ENCODE measurements at places on chromosomes 5 and 9.

DNA sequence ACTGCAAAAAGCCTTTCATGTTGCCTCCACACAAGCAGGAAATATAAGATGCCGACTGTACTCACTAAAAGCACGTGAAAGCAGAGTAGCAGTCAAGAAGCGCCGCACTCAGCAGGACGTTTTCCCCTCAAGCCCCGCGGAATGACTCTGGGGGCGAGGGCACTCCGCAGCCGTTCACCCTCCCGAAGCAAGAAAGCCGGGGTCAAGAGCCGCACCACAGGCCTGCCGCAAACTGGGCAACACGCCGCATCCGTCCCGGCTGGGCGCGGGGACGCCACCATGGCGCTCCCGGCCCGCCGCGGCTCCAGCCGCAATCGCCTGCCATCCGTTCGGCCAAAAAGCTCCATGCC is 364 bp downstream of the RPS6 start:
- peak; percentile 50 for DNase-seq

DNA sequence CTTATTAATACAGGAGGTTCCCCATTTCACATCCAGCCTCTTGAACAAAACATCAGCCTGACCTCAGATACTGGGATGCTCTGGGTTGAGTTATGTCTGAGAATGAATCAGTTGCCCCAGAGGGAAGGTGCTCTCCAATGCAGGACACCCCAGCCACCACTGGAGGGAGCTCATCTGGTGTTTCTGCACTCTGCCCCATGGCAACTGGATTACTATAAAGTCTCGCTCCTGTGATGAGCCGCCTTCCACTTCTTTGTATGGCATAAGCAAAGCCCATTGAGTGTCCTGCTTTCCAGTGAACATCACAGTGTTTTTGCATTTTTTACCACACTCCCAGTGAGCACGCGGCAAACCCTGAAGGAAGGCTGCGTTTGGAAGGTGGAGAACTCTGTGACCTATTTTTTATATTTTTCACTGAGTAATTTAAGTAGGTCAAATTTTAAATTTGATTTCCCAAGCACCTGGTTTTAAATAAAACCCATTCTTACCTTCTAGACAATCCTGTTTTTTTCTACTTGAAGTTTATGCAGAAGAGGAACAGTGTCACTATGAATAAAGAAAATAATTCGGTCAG is 176.9 kb upstream of the WWC1 start:
- DNase-seq: peak; percentile 16

GRCh38 chr5:139851558-139851957 is 56.0 kb downstream of the PSD2 start:
- no peak for DNase-seq

DNA sequence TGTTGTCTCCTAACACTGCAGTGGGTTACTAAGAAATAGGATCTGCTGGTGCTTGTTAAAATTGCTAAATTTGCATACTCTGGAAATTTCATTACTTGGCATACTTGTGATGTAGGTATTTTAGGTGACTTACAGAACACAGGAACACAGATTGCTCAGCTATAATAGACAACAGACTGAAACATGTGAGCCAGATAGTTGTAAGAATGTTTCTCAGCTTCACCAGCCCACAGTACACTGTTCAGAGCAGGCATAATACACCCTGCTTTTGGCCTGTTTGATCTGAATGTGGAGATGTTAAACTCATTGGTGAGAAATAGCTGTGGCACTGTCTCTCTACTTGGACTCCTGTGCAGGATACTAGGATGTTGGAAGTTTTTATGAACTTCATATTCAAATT is 275.7 kb downstream of the CSNK1G3 start:
- no peak for DNase-seq

DNA sequence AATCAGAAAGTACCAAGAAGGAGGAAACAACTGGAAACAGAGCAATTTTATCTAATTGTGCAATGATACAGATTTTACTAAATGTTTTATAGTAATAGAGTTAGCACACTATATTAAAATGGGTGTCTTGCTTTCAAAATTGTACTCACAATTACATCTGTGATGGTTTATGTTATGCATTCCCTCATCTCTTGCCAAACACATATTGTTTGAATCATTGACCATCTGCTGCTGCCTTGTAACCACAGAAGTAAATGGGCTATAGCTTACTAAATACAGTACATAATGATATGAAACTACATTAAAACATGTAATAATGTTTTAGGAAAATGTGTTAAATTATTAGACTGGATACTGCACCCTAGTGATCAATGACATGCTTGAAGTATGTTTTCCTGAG is 158.1 kb downstream of the SLC25A46 start:
- DNase-seq: no peak

GRCh38 chr5:178338750-178339144 is 106.1 kb upstream of the PHYKPL start:
- DNase-seq: no peak

DNA sequence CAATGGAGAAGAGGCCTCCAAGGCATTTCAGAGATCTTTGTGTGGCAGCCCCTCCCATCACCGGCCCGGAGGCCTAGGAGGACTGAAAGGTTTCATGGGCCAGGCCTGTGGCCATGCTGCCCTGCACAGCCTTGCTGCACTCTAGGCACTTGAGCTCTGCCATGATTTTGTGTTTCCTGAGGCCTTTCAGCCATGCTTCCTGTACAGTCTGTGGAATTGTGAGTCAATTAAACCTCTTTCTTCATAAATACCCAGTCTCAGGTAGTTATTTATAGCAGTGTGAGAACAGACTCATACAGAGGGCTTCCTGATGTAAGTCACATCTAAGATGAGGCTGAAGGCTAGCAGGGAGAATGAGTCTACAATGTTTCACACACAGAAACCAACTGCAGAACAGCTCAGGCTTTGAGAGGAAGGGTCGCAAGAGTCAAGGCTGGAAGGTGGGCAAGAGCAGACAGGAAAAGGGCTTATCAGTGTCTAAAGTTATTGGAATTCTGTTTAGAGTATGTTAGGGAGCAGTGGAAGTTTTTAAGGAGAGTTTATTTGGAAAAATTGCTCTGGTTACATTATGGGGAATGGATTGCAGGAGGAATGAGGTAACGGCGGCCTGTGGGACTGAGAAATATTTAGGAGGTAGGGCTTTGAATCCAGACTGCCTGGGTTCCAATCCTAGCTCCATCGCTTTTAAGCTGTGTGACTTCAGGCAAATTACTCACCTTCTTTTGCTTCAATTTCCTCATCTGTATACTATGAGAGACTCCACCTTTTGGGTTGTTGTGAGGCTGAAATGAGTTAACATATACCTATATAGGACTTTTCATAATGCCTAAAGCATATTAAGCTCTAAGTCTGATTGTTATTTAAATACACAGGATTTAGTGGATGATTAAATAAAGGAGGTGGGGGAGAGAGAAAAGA is 291.2 kb downstream of the CWC27 start:
- DNase-seq: no peak

- DNase-seq: no peak
Observed at GRCh38 chr5:143788401-143788800, 23.6 kb upstream of the HMHB1 start.

GRCh38 chr5:33565324-33565723 is 124.6 kb downstream of the TARS1 start:
- no peak for DNase-seq

DNA sequence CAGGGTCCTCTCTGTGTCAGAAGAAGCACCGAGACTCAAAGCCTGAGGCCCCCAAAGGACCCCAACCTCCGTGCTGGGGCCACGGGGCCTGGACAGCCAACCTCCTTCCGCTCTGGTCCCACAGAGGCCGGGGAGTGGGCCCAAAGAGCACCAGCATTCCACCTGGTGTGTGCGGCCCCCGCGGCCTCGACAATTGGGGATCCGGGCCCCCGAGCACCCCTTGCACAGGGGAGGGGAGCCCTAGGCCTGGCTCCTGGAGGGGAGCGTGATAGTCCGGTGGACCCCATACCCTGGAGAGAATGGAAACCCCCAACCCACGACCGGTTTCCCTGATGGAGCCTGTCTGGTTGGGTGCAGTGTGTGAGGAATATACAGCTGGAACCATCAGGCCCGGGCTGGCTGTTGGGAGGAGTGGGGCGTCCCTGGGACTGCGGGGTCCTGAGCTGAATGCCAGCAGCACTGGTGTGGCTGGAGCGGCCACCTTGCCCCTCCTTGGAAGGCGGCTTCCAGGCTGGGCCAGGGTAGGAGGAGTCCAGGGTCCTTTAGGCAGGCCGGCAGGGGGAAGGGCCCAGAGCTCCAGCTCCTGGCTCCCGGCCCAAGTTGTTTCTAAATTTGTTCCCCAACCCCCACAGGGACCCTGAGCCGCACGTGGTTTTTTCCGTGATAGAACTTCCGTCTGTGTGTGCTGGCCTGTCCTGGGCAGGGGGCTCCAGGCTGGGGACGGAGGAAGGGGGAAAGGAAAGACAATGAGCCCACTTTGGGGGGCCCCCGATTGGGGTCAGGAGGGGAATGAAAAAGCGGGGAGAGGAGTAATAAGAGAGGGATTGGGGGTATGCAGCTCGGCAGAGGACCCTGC is 825 bp upstream of the TOR4A start:
- no peak for DNase-seq

DNA sequence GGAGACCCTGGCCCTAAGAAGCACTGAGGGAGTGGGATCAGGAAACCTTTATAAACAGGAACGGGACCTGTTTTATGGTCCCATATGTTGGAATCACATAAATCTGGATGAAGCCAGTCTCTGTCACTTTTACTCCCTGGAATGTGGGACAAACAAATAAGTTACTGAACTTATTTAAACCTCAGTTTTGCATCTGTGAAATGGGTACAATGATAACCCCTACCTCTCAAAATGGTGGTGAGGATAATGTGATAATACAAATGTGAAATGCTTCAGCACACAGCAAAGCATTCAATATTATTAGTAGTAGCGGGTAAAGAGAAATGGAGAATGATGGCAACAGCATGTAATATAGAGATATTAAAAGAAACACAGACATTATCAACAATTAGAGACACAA is 298.9 kb downstream of the ZSWIM6 start:
- no peak for DNase-seq

DNA sequence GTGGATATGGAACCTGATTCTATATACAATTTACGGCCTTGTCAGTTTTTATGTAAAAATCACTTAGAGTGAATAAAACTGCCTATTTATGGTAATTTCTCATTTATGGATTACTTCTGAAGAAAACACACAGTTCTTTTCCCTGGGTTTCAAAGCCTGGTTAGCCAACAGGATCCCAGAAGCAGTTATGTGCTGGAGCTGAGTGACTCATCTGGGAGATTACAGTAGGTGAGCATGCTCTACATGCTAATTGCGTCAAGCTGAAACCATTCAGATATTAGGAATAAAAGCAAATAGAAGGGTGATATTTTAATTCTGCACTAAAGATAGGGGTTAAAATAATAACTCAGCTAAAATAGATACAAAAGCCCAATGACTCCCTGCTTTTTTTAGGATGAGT is 47.8 kb downstream of the PDE4D start:
- no peak for DNase-seq

GRCh38 chr5:122220511-122220910 is 91.2 kb downstream of the ZNF474 start:
- no peak for DNase-seq

DNA sequence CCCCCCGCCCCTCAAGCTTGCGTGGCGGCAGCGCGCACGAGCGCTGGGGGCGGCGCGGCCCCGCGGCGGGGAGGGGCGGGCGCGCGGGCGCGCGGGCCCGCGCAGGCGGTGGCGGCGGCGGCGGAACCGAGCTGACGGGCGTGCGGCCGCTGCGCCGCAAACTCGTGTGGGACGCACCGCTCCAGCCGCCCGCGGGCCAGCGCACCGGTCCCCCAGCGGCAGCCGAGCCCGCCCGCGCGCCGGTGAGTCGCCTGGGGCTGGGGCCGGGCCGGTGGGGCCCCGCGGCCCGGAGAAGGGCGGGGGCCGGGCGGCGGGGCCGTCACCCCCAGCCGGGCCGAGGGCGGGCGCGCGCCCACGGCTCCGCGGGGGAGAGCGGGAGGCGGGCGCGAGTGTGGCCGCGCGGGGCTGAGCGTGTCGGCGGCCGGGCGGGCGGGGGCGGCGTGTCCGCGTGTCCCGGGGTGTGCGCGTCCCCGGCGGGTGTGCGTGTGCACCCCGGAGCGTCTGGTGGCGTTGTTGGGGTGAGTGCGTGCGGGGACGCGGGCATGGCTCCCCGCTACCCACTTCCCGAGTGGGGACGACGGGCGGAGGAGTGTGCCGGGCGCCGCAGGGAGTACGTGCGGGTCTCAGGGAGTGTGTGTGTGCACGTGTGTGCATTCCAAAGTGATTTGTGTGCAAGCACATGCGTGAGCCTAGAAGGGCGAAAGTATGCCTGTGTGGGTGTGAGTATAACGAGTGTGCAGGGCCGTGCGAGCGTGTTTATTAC is at the start of gene NEK6:
Gene NEK6 (plus strand): TSS at position 106 of the 763 bp plus-strand sequence. CDS start 44,016 bp downstream, outside the sequence.
- DNase-seq: peak; percentile 29

- DNase-seq: no peak
Observed at GRCh38 chr5:43244823-43245565, 53.0 kb downstream of the NIM1K start.

GRCh38 chr5:68708156-68708841 is 385.5 kb upstream of the SLC30A5 start:
- no peak for DNase-seq

- DNase-seq: no peak
Observed at GRCh38 chr9:111463048-111463447, 21.1 kb downstream of the ECPAS start.

GRCh38 chr9:87710443-87710842 is 15.5 kb upstream of the CTSL start:
- no peak for DNase-seq

GRCh38 chr9:77502568-77502967 is 145.6 kb downstream of the GNA14 start:
- no peak for DNase-seq

DNA sequence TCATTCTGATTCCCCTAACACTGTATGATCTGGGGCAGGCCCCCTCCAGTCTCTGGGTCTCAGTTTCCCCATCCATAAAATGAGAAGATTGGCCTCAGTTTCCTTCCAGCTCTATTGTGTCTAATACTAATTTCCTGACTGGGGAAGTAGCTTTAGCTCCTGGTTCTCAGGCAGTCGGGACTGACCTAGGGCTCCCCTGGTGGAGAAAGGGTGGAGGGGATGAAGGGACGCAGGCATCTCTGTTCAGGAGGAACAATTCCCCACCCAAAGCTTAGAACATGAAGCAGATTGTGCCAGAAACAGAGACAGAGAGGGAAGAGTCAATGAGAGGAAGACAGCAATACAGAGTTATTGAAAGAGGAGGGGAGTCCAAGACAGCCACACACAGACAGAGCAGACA is 14.2 kb upstream of the PTGS1 start:
- DNase-seq: no peak

GRCh38 chr9:75889577-75889976 is 896 bp upstream of the PCSK5 start:
- no peak for DNase-seq

- peak; percentile 78 for DNase-seq
Observed at GRCh38 chr5:172106511-172107356, 81.3 kb downstream of the STK10 start.

GRCh38 chr5:149113669-149114068 is 27.6 kb upstream of the ABLIM3 start:
- no peak for DNase-seq

- DNase-seq: no peak
Observed at GRCh38 chr9:134049772-134050588, 17.8 kb downstream of the BRD3 start.

Data from stimulated activated CD4-positive, alpha-beta T cell treated with anti-CD3 and anti-CD28 coated beads, Interleukin-4, amount 100 ng/mL, for 1 hour (primary cell).